Activated CD8-positive, alpha-beta memory T cell treated with anti-CD3 and anti-CD28 coated beads, Interleukin-2, amount 10 ng/mL, durations not matched to agents 7 days and 5 days (primary cell): ENCODE measurements at places on chromosomes 7 and 10. TPM values are rescaled to one million over a fixed set of nuclear protein-coding genes. Genes with fewer than 3 reads are reported as not detected.
A peak's percentile ranks its signal among the peaks of the same experiment; 100 is the strongest.

The STAG3 gene
- 20.2 TPM for total RNA-seq

- no peak for DNase-seq
- no peak overlapping the region for H3K4me3 ChIP-seq
- no peak overlapping the region for H3K27ac ChIP-seq
- no peaks in the 10 kb centered on the region for H3K4me1 ChIP-seq
- no peaks in the 10 kb centered on the region for H3K36me3 ChIP-seq
- H3K27me3 ChIP-seq, result peaks cover 6% of the 10 kb centered on the region
Observed at GRCh38 chr7:143147070-143147469, 15.2 kb downstream of the PIP start.

DNA sequence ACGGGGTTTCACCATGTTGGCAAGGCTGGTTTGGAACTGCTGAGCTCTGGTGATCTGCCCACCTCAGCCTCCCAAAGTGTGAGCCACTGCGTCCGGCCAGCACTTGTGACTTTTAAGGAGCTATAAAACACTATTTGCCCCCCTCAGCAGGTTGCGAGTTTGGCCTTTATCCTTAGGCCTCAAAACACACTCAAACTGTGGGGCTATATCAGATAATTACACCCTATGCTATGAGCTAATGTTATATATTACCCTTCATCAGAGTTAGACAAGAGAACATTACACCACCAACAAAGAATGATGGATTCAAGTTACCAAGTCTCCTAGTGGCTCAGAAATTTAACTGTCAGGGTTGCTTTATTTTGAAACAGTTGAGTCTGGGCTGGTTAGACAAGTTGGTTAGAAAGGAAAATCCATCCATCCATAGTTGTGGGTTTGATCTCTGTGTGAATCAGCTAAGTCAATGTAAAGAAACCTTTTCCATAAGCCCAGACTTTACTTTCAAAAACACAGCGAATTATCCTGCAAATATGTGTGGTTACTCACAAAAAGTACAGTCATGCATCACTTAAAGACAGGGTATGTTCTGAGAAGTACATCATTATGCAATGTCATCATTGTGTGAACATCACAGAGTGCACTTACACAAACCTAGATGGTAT, 115.8 kb downstream of the SEMA3D start:
- H3K27me3 ChIP-seq, result no peaks in the 10 kb centered on the region
- DNase-seq, result no peak
- no peaks in the 10 kb centered on the region for H3K36me3 ChIP-seq
- H3K27ac ChIP-seq, result no peak overlapping the region
- no peak overlapping the region for H3K4me3 ChIP-seq

GRCh38 chr7:141262101-141263090, 188.5 kb downstream of the TMEM178B start:
- no peak overlapping the region for H3K27ac ChIP-seq
- peaks cover 17% of the 10 kb centered on the region for H3K4me1 ChIP-seq
- H3K36me3 ChIP-seq, result no peaks in the 10 kb centered on the region
- H3K27me3 ChIP-seq, result peaks cover 7% of the 10 kb centered on the region

GRCh38 chr7:32143301-32143700, 73.1 kb upstream of the PDE1C start:
- no peaks in the 10 kb centered on the region for H3K36me3 ChIP-seq
- no peak overlapping the region for H3K4me3 ChIP-seq
- no peak overlapping the region for H3K27ac ChIP-seq
- H3K27me3 ChIP-seq, result no peaks in the 10 kb centered on the region
- no peaks in the 10 kb centered on the region for H3K4me1 ChIP-seq

GRCh38 chr7:30270921-30271320, 13.5 kb upstream of the ZNRF2 start:
- no peak for DNase-seq
- H3K27me3 ChIP-seq, result no peaks in the 10 kb centered on the region
- H3K27ac ChIP-seq, result no peak overlapping the region
- H3K4me3 ChIP-seq, result no peak overlapping the region

DNA sequence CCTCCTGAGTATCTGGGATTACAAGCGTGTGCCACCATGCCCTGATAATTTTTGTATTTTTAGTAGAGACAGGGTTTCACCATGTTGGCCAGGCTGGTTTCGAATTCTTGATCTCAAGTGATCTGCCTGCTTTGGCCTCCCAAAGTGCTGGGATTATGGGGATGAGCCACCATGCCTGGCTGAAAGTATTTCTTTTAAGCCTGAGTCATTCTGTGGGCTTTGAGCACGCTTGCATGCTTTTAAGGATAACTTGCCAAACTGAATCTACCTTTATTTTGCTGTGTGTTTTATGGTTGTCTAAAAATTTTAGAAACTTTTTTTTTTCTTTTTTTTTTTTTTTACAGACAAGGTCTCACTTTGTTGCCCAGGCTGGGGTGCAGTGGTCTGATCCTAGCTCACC, 33.2 kb downstream of the CNNM2 start:
- no peaks in the 10 kb centered on the region for H3K4me1 ChIP-seq
- H3K36me3 ChIP-seq, result no peaks in the 10 kb centered on the region
- H3K4me3 ChIP-seq, result no peak overlapping the region
- H3K27ac ChIP-seq, result no peak overlapping the region
- no peak for DNase-seq
- H3K27me3 ChIP-seq, result no peaks in the 10 kb centered on the region

GRCh38 chr10:85642421-85643170, 724.0 kb downstream of the GRID1 start:
- no peaks in the 10 kb centered on the region for H3K27me3 ChIP-seq
- no peaks in the 10 kb centered on the region for H3K4me1 ChIP-seq
- H3K4me3 ChIP-seq, result no peak overlapping the region

- no peaks in the 10 kb centered on the region for H3K27me3 ChIP-seq
- DNase-seq, result peak; percentile 29
- no peak overlapping the region for H3K27ac ChIP-seq
- no peak overlapping the region for H3K4me3 ChIP-seq
- no peaks in the 10 kb centered on the region for H3K36me3 ChIP-seq
Observed at GRCh38 chr7:155850766-155851678, 38.8 kb upstream of the SHH start.

DNA sequence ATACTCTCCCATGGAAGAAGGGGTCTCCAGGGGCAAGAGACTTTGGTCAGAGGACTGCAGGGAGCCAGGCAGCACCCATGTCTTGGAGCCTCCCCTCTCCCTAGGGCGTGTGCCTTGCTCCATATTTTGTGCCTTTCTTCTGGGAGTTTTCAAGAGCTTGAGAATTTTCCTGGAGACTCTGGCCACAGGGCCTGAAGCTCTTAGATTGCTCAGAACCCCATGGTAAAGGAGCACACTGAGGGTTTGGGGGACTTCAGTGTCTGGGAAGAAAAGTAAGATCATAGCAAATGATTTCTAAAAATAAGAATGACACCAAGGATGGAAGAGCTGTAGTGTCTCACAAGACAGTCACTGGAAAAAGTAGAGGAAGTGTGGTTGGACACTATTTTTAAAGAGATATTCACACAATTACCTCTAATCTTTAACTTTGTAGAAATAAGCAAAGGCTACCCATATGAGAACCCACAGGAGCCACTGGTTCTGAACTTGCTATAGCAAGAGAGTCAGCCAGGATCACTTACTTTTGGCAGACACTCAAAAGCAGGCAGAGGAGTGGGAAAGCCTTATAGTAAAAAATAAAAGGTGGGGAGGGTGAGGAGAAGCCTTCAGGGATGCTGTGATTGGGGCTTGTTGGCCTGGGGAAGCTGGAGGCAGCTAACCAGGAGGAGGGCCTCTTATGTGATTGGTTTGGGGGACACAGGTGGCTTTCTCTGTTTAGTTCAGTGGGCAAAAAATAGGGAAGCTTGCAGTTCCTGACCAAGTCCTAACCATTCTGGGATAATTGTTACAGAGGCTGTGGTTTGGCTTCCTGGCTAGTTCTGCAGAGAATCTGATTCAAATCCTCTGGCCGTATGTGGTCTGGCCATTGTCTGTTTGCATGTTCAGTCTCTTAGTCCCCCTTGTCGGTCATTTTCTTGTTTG, 5.1 kb upstream of the CSGALNACT2 start:
- H3K36me3 ChIP-seq, result peaks cover 14% of the 10 kb centered on the region
- peak overlapping the region; percentile 10 for H3K27ac ChIP-seq
- peak; percentile 35 for DNase-seq
- no peaks in the 10 kb centered on the region for H3K27me3 ChIP-seq

DNA sequence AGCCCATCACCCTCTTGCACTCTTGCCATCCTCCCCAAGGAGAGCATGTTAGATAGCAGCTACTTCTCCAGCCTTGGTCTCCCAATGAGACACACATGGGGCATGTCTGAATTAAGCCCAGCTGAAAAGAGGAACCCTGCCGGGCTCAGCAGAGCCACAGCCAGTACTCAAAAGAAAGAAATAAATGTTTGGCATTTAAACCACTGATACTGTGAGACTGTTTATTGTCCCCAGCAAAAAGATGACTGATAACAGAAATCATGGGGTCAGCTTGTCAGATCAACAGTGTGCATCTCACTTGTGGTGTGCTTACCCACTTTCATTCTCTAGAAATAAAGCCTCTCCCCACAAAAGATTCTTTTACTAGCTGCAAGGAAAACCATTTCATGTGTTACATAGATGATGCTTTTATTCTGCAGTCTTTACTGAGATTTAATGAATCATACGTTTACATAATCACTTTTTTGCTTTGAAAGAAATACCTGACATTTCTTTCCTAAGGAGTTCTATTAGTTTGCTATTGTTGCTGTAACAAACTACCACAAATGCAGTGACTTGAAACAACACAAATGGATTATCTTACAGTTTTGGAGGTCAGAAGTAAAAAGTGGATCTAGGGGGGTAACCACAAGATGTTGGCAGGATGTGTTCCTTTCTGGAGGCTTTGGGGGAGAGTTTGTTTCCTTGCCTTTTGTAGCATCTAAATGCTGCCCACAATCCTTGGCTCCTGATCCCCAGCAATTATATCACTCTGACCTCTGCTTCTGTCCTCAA, 20.9 kb downstream of the ANKRD7 start:
- H3K4me1 ChIP-seq, result peaks cover 20% of the 10 kb centered on the region
- H3K27ac ChIP-seq, result no peak overlapping the region
- DNase-seq, result peak; percentile 42
- H3K27me3 ChIP-seq, result peaks cover 2% of the 10 kb centered on the region
- no peak overlapping the region for H3K4me3 ChIP-seq

GRCh38 chr7:101589052-101589451, 40.0 kb downstream of the MYL10 start:
- DNase-seq, result no peak
- no peak overlapping the region for H3K4me3 ChIP-seq
- H3K4me1 ChIP-seq, result no peaks in the 10 kb centered on the region
- H3K36me3 ChIP-seq, result no peaks in the 10 kb centered on the region
- no peaks in the 10 kb centered on the region for H3K27me3 ChIP-seq

DNA sequence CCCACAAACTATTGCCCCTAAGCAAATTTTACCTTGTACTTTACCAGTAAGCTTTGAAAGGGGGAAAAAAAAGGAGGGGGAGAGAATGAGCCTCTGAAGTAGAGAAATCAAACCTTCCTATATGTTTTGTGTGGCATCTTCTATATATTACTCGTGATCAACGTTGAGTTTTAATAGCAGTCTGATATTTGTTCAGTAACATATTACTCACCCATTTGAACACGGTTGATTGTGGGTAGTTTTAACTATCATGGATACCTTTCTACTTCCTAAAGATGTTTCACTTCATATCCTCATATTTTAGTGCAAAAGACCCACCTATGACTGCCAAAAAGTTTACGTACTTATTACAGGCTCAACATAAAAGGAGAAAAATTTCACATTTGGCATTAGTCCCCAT, 54.5 kb downstream of the CCDC6 start:
- no peak overlapping the region for H3K27ac ChIP-seq
- H3K36me3 ChIP-seq, result peaks cover 37% of the 10 kb centered on the region
- DNase-seq, result no peak
- peaks cover 6% of the 10 kb centered on the region for H3K4me1 ChIP-seq
- H3K27me3 ChIP-seq, result no peaks in the 10 kb centered on the region

- no peak overlapping the region for H3K27ac ChIP-seq
- no peaks in the 10 kb centered on the region for H3K4me1 ChIP-seq
- H3K36me3 ChIP-seq, result no peaks in the 10 kb centered on the region
- H3K4me3 ChIP-seq, result no peak overlapping the region
Observed at GRCh38 chr7:31892099-31892829, 177.9 kb downstream of the PDE1C start.

DNA sequence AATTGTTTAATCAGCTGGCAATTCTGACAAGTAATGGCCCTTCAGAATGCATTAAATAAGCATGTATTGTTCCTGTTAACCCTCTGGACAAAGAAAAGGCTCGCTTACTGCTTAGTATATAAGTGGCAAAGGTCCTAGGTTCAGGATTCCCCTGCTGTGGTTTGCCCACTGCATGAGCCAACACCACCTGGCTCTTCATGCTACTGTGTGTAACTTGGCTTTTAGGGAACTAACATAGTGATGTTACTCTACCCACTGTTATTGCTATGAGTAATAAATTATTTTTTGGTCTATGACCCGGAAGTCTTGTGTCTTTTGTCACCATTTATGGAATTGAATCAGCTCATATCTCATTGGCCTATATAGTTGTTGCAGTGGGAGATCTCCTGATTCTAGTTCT, 791.7 kb upstream of the PHF14 start:
- H3K4me3 ChIP-seq, result no peak overlapping the region
- H3K27me3 ChIP-seq, result no peaks in the 10 kb centered on the region

- H3K27ac ChIP-seq, result no peak overlapping the region
- H3K36me3 ChIP-seq, result no peaks in the 10 kb centered on the region
- H3K4me1 ChIP-seq, result no peaks in the 10 kb centered on the region
- DNase-seq, result no peak
- H3K4me3 ChIP-seq, result no peak overlapping the region
- peaks cover 9% of the 10 kb centered on the region for H3K27me3 ChIP-seq
Observed at GRCh38 chr7:99173787-99174186, 29.9 kb upstream of the SMURF1 start.

DNA sequence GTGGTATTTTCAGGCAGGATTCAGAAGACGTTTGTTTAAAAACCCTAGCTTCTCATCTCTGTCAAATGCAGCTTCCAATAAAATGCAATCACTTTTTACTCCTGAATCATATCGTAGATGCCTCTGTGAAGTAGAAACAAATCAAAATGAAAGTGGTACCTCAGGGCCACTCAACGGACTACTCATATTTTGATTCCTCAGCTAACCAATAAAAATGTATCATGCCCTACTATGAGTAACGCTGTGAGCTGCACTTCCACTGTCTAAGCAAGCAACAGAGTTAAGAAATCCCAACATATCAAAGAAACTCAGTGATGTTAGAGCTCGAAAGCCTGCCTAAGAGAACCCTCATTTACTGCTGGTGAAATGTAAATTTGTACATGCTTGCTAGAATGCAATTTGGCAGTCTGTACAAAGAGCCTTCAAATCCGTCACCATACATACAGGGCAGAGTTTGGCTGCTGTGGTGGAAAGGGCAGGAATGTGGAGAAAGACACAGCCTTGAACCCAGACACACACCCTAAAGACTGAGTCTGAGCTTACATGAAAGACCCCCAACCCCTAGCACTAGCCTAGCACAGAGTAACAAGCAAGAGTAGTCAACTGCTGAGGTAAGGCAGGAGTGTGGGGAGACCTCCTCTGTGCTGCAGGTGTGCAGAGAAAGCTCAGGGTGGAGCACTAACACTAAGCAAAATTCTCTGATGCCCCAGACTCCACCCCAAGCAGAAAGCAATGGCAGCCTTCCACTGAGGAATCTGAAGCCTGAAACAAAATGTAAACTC, 151.5 kb downstream of the ANK3 start:
- peaks cover 2% of the 10 kb centered on the region for H3K27me3 ChIP-seq
- no peaks in the 10 kb centered on the region for H3K36me3 ChIP-seq
- DNase-seq, result peak; percentile 54
- peak overlapping the region; percentile 73 for H3K27ac ChIP-seq
- H3K4me1 ChIP-seq, result peaks cover 27% of the 10 kb centered on the region

GRCh38 chr10:114525368-114525949, 121.2 kb upstream of the AFAP1L2 start:
- DNase-seq, result no peak
- peak overlapping the region; percentile 96 for H3K27ac ChIP-seq
- H3K27me3 ChIP-seq, result no peaks in the 10 kb centered on the region
- peaks cover 15% of the 10 kb centered on the region for H3K36me3 ChIP-seq
